ENCODE measurements at places on chromosomes 11 and 22.
A peak's percentile ranks its signal among the peaks of the same experiment; 100 is the strongest.

- DNase-seq, result peak; percentile 63
Measured at GRCh38 chr11:117796872-117797529, at the start of gene DSCAML1. Gene DSCAML1, minus strand, starts transcription at chr11:117797216. Its CDS starts 137 bp downstream, at chr11:117797079.

DNA sequence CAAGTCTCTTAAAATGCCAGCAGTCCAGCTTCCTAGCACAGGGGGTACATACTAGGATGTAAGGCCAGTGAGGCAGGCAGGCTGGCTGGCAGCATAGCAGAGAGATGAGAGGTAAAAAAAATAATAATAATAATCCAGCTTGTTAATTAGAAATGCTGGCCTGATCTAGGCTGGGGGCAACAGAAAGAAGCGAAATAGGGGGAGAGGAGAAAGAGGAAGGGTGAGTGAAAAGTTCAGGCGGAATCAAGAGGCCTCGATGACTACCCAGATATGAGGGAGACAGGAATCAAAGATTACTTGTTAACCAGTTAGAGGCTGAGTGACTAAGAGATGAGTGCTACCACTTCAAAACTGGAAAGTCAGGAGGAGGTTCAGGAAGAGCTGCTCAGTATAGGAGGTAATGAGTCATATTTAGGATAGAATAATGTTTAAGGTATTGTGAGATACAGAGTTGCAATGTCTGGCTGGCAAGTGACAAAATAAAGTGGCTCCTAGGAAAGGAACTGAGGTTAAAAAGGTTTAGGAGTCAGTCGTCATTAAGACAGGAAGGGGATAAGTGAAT, 2.8 kb downstream of the ALKBH8 start:
- no peak for DNase-seq

DNA sequence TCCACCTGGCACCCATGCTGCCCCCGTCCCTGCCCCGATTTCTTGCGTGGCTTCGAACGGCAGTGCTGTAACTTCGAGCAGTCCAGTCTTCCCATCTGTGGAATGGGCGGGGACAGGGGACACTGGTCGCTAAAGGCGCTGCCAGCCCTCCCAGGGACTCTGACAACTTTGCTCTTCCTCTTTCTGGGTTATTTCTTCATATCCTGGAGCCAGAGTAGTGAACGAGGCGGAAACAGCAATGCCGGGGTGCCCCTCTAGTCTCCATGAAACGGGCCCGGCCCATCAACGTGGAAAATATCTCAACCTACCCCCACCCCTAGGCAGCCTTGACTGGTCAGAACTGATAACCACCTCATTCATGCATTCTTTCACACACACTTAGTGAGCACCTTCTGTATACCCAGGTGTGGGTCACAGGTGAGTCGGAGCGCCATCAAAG, 42.8 kb downstream of the TRIOBP start:
- no peak for DNase-seq

GRCh38 chr22:30627471-30627870, 8.1 kb upstream of the SLC35E4 start:
- no peak for DNase-seq

DNA sequence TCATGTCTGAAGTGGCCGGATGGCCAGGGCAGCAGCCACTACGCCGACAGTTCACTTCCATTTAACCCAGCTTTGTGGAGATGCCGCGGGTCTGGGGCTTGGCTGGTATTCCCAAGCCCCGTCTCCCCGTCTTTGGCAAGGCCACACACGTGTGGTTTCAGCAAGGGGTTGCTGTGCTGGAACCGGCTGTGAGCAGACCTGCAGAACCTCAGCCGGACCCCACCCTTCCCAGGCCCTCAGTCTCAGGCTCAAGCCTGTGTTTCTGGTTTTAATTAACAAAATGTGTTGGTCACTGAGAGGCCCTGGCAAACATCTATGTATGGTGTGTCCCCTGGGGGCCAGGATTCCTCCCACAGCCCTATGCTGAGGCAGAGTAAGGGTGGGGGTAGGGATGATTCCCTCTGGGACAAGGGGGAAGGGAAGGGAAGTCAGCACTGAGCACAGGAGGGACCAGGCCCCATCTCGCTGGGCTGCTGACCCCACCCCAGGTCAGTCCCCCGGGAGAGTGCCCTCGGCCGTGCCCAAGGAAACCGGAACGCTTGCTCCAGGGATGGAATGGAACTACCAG, 9.3 kb downstream of the OSBPL5 start:
- DNase-seq, result no peak

- DNase-seq, result no peak
Measured at GRCh38 chr22:49049691-49050090, 778.0 kb downstream of the BRD1 start.

DNA sequence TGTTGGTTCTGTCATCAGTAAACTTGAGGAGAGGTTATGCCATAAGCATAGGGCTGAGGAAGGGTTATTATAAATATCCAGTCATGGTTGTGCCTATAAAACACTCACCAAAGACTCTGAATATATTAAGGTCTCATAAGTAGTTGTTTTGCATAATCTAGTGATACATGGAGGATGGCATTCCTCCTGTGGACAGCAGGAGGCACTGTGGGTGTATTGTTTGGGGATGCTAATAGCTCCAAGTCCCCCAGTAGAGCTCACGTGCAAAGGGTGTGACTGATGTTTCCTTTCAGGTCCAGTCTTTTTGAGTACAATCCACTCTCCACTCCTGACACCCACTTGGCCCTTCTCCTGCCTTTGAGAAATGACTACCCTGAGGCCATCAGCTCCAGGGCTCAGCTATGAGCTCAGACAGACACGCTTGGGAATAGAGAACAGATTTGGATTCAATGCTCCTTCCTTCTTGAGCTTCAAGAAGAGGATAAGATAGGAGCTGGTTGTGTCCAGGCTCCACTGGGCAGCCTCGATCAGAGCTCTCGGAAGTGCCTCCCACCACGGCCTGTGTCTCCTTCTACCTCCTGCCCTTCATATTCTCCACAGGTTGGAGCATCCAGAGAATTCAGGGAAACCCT, 85.2 kb upstream of the IGLL5 start:
- DNase-seq, result peak; percentile 44

GRCh38 chr22:20092477-20092854, 12.4 kb downstream of the DGCR8 start:
- no peak for DNase-seq

GRCh38 chr11:67268081-67268961, 2.0 kb downstream of the GRK2 start:
- peak; percentile 91 for DNase-seq

GRCh38 chr11:46722566-46723358, 3.7 kb downstream of the F2 start:
- DNase-seq, result no peak

DNA sequence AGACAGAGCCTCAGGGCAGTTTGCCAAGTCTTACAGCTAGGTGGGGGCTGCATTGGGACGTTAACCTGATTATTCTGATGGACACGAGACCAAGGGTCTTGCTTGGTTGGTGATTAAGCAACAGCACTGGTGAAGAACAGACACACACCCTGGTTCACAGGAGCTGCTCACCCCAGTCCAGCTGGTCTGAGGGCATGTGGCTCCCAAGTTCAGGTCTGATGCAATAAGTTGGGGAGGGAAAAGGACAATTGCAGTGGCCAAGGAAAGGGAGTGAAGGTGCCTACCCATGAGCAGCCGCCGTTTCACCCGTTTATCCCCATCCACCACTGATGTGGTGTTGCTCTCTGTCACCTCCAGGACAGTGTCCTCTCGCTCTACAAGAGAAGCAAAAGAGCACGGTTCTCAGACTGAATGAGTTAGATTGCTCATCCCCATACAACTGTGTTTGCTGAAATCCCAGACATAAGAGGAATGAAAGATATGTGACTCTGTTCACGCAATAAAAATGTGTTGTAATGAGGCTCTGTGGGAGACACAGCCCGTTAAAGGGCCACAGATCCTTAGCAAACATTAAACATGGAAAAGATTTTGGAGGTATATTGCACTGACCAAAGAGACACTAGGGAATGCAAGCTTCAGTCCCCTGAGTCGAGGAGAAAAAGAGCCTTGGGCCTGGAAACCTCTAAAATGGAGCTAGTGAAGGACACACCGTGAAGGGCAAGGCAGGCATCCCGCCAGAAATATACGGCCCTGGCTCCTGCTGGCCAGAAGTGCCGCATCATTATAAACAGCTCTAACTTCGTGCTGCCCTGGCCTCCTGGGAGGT, 25.6 kb downstream of the SCUBE2 start:
- no peak for DNase-seq

DNA sequence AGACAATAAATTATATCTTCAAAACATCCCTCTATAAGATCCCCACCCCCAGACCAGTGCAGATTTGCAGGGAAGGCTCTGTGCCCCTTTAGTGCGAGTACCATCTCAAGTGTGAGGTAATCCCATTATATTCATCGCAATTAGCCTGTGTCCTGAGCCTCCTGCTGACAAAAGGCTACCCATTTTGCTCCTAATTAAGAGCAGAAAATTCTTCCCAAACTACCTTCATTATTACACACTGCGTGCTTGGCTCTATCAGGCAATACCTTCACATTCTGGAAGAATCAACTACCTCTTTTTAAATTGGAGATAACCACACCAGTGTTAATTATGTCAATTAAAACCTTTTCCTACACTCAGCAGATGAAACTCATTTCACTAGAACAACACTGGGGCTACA, 1133.4 kb upstream of the CCDC90B start:
- DNase-seq, result no peak

- no peak for DNase-seq
Measured at GRCh38 chr22:38273135-38273826, 471 bp upstream of the TMEM184B start.

DNA sequence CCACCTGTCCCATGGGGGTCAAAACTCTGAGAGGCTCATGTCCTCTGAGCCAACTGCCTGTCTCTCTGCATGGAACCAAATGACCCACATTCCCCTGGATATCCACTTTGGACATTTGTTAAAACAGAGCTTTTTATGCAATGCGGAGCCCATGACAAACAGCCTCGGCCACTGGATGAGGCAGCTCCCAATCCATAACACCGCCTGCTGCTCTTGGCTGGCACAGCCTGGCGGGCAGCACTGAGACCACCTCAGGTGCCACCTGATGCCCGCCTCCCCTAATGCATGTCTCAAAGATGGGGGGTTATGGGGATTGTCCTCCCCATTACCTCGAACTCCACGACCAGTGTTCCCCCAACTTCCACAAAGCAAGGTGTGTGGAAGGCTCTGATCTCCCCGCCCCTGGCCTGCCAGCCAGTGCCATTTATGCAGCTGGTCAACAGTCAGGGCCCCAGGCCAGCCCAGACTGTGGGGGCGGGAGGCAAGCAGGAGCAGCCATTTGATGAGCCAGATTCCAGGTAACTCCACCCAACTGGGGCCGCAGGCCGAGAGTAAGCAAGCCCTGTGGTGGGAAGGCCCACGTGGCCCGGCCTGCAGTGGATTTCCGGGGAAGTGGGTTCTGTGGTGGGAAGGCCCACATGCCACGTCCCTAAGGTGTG, 84.2 kb downstream of the PHF21B start:
- no peak for DNase-seq

- no peak for DNase-seq
Measured at GRCh38 chr11:72673284-72673942, 809 bp downstream of the PDE2A start.

GRCh38 chr22:17997456-17997855, 26.9 kb downstream of the MICAL3 start:
- DNase-seq, result no peak

GRCh38 chr11:122439866-122440810, 215.4 kb upstream of the UBASH3B start:
- no peak for DNase-seq

- DNase-seq, result no peak
Measured at GRCh38 chr11:36012979-36013378, 69.1 kb downstream of the LDLRAD3 start.

- DNase-seq, result no peak
Measured at GRCh38 chr11:68259122-68259959, 12.4 kb downstream of the C11orf24 start.

DNA sequence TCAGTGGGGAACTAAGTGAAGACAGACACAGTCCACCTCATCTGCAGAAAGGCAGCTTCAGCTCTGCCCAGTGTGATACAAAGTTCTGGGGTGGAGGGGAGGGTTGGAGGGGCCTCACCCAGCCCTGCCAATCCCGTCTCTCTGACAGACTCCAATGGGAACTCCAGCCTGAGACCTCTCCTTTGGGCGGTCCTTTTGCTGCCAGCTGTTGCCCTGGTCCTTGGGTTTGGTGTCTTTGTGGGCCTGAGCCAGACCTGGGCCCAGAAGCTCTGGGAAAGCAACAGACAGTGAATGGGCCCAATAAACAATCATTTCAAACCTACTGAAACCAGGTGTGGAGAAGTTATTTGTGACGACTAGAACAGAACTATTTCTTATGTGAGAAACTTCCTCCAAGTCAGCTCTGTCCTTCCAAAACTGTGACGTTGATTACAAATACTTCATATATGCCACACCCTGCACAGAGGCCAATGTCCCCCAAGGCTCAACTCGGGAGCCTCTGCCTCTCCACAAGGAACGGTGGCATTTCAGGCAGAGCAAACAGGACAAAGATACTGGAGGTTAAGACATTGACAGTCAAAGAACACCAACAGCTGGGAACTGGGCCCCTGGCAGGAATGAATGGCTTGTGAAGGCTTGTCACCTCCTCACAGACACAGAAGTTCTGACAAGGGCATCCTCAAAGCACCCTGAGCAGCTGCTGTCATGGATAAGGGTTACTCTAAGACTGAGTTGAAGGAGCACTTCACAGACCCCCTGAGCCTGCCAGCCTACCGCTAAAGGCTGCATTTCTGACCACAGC, 8.2 kb downstream of the ZP1 start:
- no peak for DNase-seq

DNA sequence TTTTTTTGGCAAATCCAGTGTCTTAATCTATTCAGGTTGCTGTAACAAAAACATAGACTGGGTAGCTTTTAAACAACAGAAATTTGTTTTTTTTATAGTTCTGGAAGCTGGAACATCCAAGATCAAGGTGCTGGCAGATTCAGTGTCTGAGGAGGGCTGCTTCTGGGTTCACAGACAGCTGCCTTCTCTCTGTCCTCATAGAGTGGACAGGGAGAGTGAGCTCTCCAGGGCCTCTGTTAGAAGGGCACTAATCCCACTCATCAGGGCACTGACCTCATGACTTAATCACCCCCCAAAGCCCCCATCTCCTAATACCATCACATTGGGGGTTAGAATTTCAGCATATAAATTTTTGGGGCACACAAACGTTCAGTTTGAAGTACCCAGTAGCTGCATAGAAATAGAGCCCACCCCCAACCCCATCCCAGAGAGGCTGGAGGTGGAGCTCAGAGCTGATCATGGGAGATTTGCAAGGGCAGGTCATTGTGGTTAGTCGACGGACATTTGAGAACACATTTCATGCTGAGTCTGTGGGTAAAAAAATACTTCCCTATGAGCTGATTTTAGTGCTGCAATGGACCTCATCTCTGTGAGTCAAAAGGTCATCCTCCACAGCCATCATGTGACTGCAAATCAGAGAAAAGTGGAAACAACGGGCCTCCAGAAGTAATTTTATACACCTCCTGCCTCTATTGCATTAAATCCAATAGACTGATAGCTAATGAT, 203.1 kb upstream of the CADM1 start:
- no peak for DNase-seq

- no peak for DNase-seq
Measured at GRCh38 chr11:75355051-75355450, 3.6 kb upstream of the ARRB1 start.

GRCh38 chr11:19605520-19606371, 106.9 kb upstream of the NAV2 start:
- no peak for DNase-seq

GRCh38 chr11:10752061-10752460, 1.0 kb downstream of the CTR9 start:
- no peak for DNase-seq

GRCh38 chr22:30990690-30991089, 21.6 kb downstream of the TUG1 start:
- DNase-seq, result no peak

- no peak for DNase-seq
Measured at GRCh38 chr11:6200975-6201374, 2.0 kb downstream of the OR52W1 start.

- DNase-seq, result no peak
Measured at GRCh38 chr11:75441804-75442132, 8.8 kb upstream of the KLHL35 start.

- DNase-seq, result no peak
Measured at GRCh38 chr11:131544591-131544990, 174.2 kb downstream of the NTM start.

Measured in GM20000 (cell line).